ENCODE measurements at places on chromosomes 3 and 15.
A peak's percentile ranks its signal among the peaks of the same experiment; 100 is the strongest.

DNA sequence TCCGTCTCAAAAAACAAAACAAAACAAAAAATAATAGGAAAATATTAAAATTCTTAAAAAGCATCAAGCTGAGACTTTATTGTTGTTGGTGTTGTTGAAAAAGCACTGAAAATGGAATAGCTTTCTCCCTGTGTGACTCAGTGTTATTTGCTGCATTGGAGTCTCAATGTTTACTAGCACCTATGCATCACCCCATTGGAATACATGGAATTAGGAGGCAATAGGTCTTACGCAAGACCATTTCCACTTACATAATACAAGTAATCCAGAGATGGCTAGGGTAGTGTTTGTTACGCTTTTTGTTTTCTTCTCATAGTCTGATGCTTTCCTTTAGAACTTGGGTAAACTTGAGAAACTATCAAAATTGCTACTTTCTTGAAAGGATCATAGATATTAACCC, 15.2 kb downstream of the GXYLT2 start:
- no peaks in the 10 kb centered on the region for H3K36me3 ChIP-seq
- DNase-seq, result no peak
- H3K4me3 ChIP-seq, result no peak overlapping the region
- no peaks in the 10 kb centered on the region for H3K4me1 ChIP-seq
- H3K27ac ChIP-seq, result no peak overlapping the region
- H3K27me3 ChIP-seq, result peaks cover 17% of the 10 kb centered on the region

- peaks cover 7% of the 10 kb centered on the region for H3K36me3 ChIP-seq
- H3K27me3 ChIP-seq, result no peaks in the 10 kb centered on the region
- peak overlapping the region; percentile 90 for H3K4me3 ChIP-seq
- DNase-seq, result no peak
- H3K27ac ChIP-seq, result peak overlapping the region; percentile 97
- peaks cover 40% of the 10 kb centered on the region for H3K4me1 ChIP-seq
Measured at GRCh38 chr15:72116731-72117485, 1.0 kb downstream of the MYO9A start.

- no peak overlapping the region for H3K4me3 ChIP-seq
- no peak for DNase-seq
- H3K27me3 ChIP-seq, result peaks cover 40% of the 10 kb centered on the region
- no peaks in the 10 kb centered on the region for H3K4me1 ChIP-seq
- no peaks in the 10 kb centered on the region for H3K36me3 ChIP-seq
- no peak overlapping the region for H3K27ac ChIP-seq
Measured at GRCh38 chr15:98889930-98890695, 117.5 kb downstream of the PGPEP1L start.

- H3K4me3 ChIP-seq, result no peak overlapping the region
- no peak overlapping the region for H3K27ac ChIP-seq
- peaks cover 21% of the 10 kb centered on the region for H3K4me1 ChIP-seq
- peaks cover 12% of the 10 kb centered on the region for H3K36me3 ChIP-seq
- peaks cover 5% of the 10 kb centered on the region for H3K27me3 ChIP-seq
Measured at GRCh38 chr3:52773361-52774065, 2.8 kb upstream of the NEK4 start.

- no peaks in the 10 kb centered on the region for H3K36me3 ChIP-seq
- no peaks in the 10 kb centered on the region for H3K4me1 ChIP-seq
- DNase-seq, result no peak
- H3K4me3 ChIP-seq, result no peak overlapping the region
- no peak overlapping the region for H3K27ac ChIP-seq
Measured at GRCh38 chr3:193560870-193561269, 6.2 kb upstream of the ATP13A4 start.

DNA sequence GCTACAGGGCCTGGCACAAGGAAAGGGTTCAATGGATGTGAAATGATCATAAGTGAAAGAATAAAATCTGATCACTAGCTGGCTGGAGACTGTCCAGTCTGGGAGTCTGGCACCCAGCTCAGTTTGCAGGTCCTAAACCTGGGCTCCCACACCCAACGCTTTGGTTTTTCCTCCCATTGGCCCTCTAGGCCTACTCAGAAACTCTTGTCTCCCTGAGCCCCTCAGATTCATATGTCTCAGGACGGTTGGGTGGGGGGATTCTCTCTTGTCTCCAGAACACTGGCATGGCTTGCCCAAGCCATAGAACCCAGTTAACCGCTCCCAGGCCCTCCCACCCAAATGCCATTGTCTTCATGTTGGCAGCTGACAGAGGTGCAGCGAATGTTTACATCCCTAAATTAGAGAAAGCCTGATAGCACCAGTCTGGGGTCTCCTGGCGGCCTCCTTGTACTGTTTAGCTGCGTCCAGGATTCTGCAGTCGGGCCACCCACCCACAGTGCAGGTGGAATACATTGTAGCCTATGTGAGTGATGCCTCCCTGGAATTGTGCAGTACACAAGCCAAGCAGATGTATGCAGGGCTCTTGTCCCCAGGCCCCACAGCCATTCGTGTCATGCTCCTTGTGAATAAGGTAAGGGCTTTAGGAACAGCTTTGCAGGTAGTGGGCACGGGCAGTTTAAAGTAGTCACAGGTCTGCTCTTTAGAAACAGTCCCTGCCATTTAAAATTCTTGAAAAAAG, 266.3 kb downstream of the XXYLT1 start:
- H3K4me1 ChIP-seq, result no peaks in the 10 kb centered on the region
- H3K36me3 ChIP-seq, result no peaks in the 10 kb centered on the region
- peaks cover 49% of the 10 kb centered on the region for H3K27me3 ChIP-seq
- no peak overlapping the region for H3K4me3 ChIP-seq
- H3K27ac ChIP-seq, result no peak overlapping the region

DNA sequence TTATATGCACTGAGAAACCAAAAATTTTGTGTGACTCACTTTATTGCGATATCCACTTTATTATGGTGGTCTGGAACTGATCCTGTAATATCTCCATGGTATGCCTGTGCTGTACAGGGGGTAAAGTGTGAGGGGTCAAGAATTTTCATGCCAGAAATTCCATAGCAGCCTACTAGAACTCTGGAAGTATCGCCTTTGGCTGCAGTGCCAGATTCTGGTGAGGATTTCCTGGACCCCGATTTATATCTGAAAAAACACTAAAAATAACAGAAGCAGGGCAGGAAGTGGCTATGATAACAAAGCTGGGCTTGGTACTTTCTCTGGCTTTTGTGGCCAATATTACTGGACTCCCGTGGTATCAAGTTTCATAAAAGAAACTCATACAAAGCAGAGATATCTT, 36.4 kb downstream of the CCDC80 start:
- H3K4me1 ChIP-seq, result peaks cover 14% of the 10 kb centered on the region
- H3K4me3 ChIP-seq, result no peak overlapping the region
- H3K27me3 ChIP-seq, result peaks cover 10% of the 10 kb centered on the region
- H3K27ac ChIP-seq, result no peak overlapping the region
- H3K36me3 ChIP-seq, result no peaks in the 10 kb centered on the region

- peaks cover 10% of the 10 kb centered on the region for H3K4me1 ChIP-seq
- DNase-seq, result no peak
Measured at GRCh38 chr15:69606144-69606543, 153.5 kb downstream of the RPLP1 start.

- H3K36me3 ChIP-seq, result no peaks in the 10 kb centered on the region
- no peak overlapping the region for H3K27ac ChIP-seq
- H3K27me3 ChIP-seq, result no peaks in the 10 kb centered on the region
- H3K4me1 ChIP-seq, result no peaks in the 10 kb centered on the region
- DNase-seq, result no peak
Measured at GRCh38 chr15:88142121-88142520, 114.4 kb downstream of the NTRK3 start.

DNA sequence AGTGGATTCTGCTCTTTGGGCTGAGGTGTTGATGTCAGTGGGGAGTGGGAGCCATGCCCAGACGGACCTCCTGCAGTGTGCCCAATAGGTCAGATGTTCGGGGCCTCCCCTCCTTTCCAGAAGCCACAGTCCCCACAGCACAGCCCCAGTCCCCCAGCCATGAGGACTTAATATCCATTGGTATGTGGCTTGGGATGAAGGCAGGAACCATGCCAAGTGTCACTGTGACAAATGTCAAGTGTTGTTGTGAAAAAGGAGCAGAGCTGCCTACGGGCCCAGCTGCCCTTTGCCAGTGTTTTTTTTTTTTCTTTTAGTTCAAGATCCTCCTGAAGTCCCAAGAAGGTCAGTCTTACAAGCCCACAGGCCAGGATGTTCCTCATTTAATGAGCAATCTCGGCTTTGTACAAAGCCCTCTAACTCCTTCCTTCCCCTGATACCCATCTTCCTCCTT, 12.2 kb downstream of the SEMA3G start:
- H3K4me1 ChIP-seq, result peaks cover 11% of the 10 kb centered on the region
- H3K4me3 ChIP-seq, result no peak overlapping the region
- H3K36me3 ChIP-seq, result no peaks in the 10 kb centered on the region
- no peaks in the 10 kb centered on the region for H3K27me3 ChIP-seq
- no peak overlapping the region for H3K27ac ChIP-seq

GRCh38 chr3:61138401-61138800, 112.9 kb downstream of the FHIT start:
- H3K36me3 ChIP-seq, result no peaks in the 10 kb centered on the region
- H3K27me3 ChIP-seq, result no peaks in the 10 kb centered on the region
- no peak overlapping the region for H3K27ac ChIP-seq
- no peaks in the 10 kb centered on the region for H3K4me1 ChIP-seq
- no peak overlapping the region for H3K4me3 ChIP-seq

DNA sequence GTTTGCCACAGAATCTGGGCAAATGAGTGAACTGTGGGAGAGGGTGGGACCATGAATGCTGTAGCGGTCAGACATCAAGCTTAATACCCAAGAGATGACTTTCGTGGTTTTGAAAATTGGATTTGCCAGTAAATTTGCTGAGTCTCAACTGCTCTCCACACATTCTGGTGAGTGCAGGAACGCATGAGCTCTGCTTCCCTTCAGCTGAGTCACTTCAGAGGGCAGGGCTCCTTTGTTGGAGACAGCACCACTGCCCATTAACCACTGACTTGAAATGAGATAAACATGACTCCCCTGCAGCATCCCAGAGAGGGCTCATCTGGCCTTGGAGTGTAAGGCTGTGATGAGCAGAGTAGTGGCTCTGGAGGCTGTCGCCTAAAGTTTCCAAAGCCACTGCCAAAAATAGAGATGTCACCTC, 22.6 kb downstream of the RARRES1 start:
- peaks cover 22% of the 10 kb centered on the region for H3K36me3 ChIP-seq
- no peak for DNase-seq
- H3K27ac ChIP-seq, result no peak overlapping the region

GRCh38 chr15:66895794-66896453, 169.5 kb upstream of the SMAD3 start:
- no peak overlapping the region for H3K27ac ChIP-seq
- no peak overlapping the region for H3K4me3 ChIP-seq
- H3K4me1 ChIP-seq, result no peaks in the 10 kb centered on the region
- DNase-seq, result no peak
- H3K27me3 ChIP-seq, result peaks cover 20% of the 10 kb centered on the region
- peaks cover 1% of the 10 kb centered on the region for H3K36me3 ChIP-seq

- H3K36me3 ChIP-seq, result peaks cover 13% of the 10 kb centered on the region
- peak overlapping the region; percentile 93 for H3K27ac ChIP-seq
- no peak for DNase-seq
- H3K27me3 ChIP-seq, result no peaks in the 10 kb centered on the region
- H3K4me1 ChIP-seq, result peaks cover 58% of the 10 kb centered on the region
Measured at GRCh38 chr3:160564949-160565441, 376 bp downstream of the KPNA4 start.

GRCh38 chr3:78665776-78666469, 1101.9 kb downstream of the ROBO1 start:
- H3K36me3 ChIP-seq, result no peaks in the 10 kb centered on the region
- H3K4me3 ChIP-seq, result no peak overlapping the region
- no peaks in the 10 kb centered on the region for H3K4me1 ChIP-seq
- H3K27me3 ChIP-seq, result no peaks in the 10 kb centered on the region
- no peak overlapping the region for H3K27ac ChIP-seq

DNA sequence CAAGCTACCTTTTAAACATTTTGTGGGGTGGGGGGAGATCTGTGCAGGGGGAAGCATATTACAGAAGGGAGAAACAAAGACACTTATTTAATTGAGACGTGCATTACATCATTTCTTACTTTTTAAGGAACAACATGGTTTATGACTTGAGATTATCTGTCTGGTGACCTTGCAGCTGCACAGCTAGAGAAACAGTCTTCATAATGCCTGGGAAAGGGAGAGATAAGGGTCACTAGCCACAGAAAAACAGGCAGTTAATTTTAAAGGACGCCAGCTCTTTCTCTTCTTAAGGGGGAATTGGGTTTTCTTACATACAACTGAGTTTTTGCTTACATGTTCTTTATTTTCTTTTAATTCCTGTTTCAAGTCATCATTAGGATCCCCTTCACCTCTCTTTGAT, 147.9 kb downstream of the SST start:
- no peaks in the 10 kb centered on the region for H3K36me3 ChIP-seq
- peaks cover 16% of the 10 kb centered on the region for H3K27me3 ChIP-seq
- H3K27ac ChIP-seq, result no peak overlapping the region
- no peaks in the 10 kb centered on the region for H3K4me1 ChIP-seq
- H3K4me3 ChIP-seq, result no peak overlapping the region
- no peak for DNase-seq

- no peak for DNase-seq
- H3K4me1 ChIP-seq, result no peaks in the 10 kb centered on the region
- peaks cover 8% of the 10 kb centered on the region for H3K27me3 ChIP-seq
- no peak overlapping the region for H3K4me3 ChIP-seq
Measured at GRCh38 chr3:153881201-153881600, 240.0 kb upstream of the ARHGEF26 start.

DNA sequence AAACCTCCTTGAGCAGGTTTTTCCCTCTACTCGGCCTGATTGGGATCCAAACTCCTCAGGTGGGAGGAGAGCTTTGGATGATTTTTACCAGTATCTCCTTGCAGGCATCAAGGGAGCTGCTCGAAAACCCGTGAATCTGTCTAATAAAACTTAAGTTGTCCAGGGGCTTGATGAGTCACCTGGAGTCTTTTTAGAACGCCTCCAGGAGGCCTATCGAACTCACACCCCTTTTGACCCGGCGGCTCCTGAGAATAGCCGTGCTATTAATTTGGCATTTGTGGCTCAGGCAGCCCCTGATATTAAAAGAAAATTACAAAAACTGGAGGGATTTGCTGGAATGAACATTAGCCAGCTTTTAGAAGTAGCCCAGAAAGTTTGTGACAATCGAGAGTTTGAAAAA, 41.6 kb downstream of the ZBTB11 start:
- no peak overlapping the region for H3K4me3 ChIP-seq
- H3K4me1 ChIP-seq, result no peaks in the 10 kb centered on the region
- H3K27me3 ChIP-seq, result no peaks in the 10 kb centered on the region
- no peak overlapping the region for H3K27ac ChIP-seq
- H3K36me3 ChIP-seq, result no peaks in the 10 kb centered on the region
